Osteocyte (in vitro differentiated cells): ENCODE measurements at places on chromosomes 12 and 14.

DNA sequence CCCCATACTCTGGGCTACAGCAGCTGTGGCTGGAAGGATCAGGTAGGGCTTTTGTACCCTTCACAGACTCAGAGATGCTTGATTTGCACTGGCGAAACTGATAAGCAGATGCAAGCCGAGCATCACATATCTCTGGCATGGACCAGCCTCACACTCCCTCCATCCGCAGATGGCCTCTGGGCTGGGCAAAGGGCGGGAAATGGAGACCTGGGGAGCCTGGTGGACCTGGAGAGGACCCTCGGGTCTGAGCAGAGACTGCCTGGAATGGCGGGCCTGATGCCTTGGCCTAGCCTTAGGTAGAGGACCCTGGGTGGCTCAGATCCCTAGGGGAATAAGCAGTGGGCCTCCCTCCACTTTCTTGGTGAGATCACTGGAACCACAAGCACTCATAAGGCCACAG is 53.2 kb downstream of the GALNT16 start:
- no peak for DNase-seq

- DNase-seq = peak; percentile 85
These were observed at the start of gene PAPLN for GRCh38 chr14:73237219-73237785. Gene PAPLN (plus strand): TSS chr14:73237506. CDS start chr14:73239779, 2,273 bp downstream.

- no peak for DNase-seq
These were observed 629.0 kb downstream of the MED13L start for GRCh38 chr12:115648463-115648862.

DNA sequence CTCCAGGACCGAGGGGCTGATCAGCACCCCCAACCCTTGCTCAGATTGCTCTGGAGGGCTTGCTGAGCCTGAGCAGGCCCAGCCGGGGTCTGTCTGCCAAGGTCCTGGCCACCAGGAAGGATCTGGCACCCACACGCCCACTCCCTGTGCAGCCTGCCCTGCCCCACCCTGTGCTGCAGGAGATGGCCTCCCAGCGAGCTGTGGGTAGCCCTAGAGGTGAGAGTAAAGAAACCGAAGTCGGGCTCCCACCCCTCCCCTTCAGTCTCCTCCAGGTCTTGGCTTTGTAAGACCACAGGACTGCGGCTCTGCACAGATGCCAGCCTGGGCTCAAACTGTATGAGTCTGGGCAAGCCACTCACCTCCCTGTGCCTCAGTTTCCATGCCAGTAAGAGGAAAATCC is 307.8 kb downstream of the BCL11B start:
- DNase-seq = no peak

DNA sequence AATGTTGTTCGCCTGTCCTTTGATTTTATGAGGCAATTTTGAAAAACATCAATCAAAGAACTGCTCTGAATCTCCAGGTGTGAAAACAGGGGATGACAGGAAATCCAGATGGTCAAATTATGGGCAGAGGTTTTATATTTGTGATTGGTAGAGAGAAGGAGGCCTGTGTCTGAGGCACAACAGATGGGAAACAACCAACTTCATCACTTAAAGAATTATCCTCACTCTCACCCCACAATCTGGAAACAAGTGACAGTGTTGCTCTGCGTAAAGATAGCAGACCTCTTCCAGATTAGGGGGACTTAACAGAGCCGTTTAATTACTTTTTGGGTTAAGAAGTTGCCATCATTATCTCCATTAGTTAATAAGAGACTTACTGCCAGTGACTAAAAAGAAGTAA is 64.1 kb upstream of the EGLN3 start:
- no peak for DNase-seq

DNA sequence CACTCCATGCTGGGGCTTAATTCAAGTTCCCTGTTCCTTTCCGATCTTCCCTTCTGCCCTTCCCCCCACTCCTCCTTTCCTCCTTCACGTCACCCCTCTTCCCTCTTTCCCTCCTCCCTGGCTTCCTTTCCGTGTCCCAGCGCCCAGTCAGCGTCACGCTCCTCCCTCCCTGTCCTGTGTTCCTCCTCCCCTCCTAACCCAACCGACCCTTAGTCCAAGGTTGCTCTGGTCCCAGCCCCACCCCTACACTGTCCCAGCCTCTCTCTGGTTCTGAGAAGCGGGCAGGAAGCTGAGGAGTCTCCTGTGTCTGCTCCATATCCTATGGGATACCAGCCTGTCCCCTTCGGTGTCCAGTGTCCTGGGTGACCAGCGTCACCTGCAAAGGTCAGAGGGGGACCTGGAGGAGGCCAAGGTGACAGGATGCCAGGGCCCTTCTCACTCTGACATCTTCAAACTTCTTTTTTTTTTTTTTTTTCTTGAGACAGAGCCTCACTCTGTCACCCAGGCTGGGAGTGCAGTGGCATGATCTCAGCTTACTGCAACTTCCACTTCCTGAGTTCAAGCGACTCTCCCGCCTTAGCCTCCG is 56.2 kb upstream of the TSPAN9 start:
- DNase-seq = no peak

DNA sequence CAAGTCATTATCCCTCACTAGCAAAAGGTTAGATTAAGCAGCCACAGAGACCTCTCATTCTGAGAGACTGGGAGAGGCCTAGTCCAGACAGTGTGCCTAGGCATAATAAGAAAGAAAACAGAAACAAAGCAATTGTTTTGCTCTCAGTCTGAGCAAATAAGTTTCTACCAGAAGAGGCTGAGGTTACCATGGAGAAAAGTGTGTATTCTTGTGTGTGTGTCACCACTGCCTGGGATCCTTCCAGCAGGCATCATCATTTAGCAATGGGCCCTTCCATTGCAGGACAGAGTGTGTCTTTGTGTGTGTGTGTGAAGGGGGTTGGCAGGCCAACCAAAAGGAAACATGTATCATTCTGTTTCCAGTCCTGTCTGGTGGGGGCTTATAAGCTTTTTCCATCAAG is 3.7 kb downstream of the EFS start:
- DNase-seq = peak; percentile 3

DNA sequence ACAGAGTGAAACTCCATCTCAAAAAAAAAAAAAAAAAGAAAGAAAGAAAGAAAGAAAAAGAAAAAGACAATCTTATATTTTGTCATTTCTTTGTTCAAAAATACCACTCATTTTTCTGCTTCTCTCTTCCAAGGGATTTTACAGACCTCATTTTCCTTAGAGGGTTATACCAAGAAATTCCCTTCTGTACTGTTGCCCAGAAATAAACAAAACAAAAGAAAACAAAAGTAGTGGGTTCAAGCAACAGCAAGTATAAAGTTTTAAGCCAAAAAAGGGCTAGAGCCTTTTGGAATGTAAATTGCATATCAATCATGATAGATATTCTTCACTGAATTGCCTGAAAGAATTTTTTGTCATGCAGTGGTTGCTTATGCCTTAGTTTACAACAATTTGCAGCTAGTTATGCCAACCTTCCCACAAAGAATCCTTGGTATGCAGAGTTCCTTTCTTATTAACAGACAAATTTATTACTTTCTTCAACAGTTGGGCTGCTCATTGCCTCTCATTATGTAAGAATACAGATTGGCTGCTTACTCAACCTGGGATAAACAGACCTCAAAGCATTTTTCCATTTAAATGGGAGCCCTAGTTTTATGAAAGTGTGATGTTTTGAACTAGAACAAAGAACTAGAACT is 129.1 kb upstream of the PPFIA2 start:
- DNase-seq = no peak

DNA sequence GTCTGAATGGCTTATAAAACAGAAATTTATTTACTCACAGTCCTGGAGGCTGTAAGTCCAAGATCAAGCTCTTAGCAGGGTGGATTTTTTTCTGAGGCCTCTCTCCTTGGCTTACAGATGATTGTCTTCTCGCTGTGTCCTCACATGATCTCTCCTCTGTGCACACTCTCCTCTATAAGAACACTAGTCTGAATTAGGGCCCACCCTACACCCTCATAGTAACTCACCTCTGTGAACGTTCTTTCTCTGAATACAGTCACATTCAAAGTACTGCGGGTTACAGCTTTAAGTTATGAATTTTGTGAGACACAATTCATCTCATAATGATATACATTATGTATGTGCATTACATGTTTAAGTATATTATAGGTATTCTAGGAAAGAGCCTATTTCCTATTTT is 135.7 kb upstream of the ATXN7L3B start:
- no peak for DNase-seq

- no peak for DNase-seq
These were observed 890 bp downstream of the AVPR1A start for GRCh38 chr12:63149909-63150712.

DNA sequence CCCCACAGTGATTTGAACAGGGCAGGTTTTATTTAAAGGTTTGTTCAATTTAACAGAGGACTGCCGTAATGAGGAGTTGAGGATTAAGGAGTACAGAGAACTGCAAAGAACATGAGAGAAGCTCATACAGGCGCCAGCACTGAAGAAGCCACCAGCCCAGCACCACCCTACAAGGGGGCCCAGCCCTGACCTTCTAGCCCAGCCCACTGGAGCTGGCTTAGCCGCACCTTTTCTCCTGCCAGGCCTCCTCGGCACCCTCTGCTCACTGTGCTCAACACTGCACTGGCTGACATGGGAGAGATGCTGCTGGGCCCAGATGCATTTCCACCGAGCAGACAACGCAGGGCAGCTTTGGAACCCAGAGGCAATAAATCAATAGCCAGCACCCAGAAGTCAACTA is 36.5 kb upstream of the SFSWAP start:
- DNase-seq = peak; percentile 68

GRCh38 chr14:78690836-78691235 is 520.7 kb downstream of the NRXN3 start:
- no peak for DNase-seq

DNA sequence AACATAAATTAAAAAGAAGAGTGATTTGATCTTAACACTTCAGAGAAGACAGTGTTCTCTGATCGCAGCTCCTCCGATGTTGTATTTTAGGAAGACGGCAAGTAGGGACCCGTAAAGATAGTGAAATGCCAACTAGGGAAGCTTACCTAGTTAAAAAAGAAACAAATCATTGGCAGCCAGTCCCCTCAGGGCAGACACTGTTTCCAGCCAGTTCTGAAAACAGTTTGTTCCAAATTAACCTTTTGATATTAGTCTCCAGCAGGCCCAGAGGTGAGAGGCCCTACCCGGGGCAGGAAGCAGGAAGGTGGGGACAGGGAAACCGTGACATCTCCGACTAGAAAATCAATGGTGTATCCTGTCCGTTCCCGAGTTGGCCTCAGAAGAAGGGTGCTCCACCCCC is 56.0 kb downstream of the KSR2 start:
- no peak for DNase-seq

- DNase-seq = no peak
These were observed 9.0 kb upstream of the NUMB start for GRCh38 chr14:73467377-73467776.

DNA sequence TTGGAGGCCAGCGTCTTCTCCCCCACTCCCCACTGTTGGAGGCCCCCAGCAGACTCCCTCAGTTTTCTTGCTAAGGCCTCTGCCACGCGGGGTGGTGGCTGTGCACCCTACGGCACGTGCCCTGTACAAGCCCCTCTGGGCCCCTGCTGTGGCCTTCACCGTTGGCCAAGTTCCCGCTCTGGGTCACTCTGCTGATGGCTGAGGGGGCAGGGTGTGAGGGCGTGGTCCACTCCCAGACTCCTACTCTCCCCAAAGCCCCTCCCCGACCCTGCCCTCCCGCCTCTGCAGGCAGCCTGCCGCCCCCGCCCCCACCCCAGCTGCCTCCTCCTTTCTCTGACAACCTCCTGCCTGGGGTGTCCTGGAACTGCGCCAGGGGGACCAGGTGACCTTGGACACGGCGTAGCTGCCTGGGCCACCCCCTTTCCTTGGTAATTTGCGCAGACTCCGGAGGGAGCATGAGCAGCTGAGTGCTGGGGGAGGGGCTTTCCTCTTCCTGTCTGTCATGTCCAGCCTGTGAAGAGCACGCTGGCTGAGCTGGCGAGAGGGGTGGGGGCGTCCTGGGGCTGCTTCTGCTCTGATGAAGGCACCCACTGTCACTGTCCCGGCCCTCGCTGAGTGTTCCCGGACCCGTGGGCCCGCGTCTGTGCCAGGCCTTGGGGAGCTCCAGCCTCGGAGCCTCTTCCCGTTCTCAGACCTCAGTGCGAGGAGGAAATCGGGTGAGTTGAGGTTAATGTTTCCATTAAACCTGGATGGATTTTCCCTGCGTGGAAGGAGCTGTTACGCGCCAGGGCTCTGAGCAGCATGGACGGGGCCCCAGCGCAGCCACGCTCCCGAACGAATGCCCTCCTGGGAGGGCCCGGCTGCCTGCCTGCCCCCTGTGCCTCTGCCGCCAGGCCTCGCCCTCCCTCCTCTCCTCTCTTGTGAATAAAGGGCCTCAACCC is 85.0 kb downstream of the KIF26A start:
- no peak for DNase-seq

- DNase-seq = no peak
These were observed 5.2 kb downstream of the NEDD1 start for GRCh38 chr12:96912261-96912660.

DNA sequence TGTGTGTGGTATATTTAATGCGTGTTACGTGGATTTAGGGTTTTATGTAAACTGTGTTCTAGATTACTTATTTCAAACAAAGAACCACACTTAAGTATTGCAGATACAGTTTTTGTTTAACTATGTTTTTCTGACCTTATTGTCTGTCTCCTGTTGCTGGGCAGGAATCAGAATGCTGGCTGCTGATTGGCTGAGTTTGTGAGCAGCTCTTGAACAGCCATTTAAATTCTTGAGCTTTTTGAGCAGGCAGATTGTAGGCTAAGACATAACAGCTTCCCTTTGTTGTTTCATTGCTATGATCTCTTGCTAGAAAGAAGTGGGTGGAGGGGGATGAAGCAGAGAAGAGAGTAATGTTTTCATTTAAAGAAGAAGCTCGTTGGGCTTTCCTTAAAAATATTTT is 52.2 kb downstream of the ATF7IP start:
- no peak for DNase-seq

GRCh38 chr12:67667276-67668073 is 18.9 kb downstream of the DYRK2 start:
- no peak for DNase-seq

DNA sequence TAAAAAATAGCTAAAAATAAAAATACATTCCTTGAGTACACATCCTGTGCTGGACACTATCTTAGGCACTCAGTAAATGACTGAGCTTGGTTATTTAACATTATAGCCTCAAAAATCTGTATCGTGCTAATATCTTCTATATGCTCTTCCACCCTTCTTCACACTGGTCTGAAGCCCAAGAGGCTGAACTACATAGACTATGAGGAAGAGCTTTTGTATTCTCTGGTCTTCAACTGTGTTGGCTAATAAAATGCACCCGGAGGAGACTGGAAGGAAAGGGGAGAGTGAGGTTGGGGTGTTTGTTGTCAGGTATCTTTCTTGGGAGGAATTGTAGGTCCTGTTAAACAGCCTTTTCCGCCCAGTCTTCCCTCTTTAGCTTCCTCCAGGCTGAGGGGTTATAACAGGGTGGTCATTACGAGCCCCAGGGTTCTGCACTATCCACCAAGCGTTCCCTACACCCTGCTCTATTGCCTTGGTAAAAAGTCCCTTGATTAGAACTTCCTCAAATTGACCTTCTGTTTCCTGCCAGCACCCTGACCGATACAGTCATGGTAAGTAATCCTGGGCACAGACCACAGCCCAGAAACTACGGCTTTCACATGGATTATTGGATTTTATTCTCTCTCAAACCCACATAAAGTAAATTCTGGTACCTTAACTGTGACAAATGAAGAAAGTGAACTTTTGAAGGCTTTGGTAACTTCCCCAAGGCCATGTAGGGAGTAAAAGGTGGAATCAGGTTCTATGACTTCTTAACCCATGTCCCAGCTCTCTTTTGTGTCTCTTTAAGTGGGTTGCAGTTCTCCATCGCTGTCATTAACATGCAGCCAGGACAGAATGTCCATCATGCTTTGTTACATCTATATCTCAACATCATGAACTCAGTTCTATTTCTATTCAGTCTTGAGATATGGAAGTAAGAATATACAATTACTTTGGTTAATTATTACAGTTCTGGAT is 71.3 kb downstream of the PTHLH start:
- DNase-seq = no peak
